ENCODE measurements at places on chromosomes 5 and 9.

- no peak for DNase-seq
These were observed 67.1 kb upstream of the SNX2 start for GRCh38 chr5:122707796-122708195.

- no peak for DNase-seq
These were observed 3.8 kb upstream of the ORM1 start for GRCh38 chr9:114319147-114319546.

DNA sequence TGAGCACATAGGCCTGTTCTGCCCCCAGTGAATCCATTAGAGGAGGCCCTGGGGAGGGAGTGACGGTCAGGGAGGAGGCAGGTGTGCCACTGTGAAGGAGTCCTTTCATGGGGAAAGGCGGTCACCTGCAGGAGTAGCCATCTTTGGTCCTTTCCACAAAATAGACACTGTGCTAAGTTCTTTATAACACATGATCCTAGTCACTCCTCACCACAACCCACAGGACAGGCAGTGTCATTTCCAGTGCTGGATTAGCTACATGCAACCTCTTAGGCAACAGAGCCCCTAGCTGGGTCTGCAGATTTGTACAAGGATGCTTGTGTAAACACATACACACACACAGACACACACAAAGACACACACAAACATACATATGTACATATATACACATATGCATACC, 18.3 kb downstream of the DOCK2 start:
- DNase-seq, result no peak

DNA sequence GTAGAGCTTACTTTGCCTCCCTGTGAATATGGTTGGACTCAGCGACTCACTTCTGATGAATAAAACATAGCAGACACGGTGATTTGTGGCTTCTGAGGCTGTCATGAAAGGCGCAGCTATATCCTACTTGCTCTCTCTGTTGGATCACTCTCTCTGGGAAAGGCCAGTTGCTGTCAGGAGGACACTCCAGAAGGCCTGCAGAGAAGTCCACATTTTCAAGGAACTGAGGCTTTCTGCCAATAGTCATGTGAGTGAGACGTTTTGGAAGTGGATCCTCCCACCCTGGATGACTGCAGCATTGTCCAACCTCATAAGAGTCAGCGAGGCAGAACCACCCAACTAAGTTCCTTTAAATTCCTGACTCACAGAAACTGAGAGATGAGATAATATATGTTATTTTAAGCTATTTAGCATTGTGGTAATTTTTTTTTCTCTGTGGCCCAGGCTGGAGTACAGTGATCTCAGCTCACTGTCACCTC, 156.0 kb upstream of the MAST4 start:
- DNase-seq, result peak; percentile 37

DNA sequence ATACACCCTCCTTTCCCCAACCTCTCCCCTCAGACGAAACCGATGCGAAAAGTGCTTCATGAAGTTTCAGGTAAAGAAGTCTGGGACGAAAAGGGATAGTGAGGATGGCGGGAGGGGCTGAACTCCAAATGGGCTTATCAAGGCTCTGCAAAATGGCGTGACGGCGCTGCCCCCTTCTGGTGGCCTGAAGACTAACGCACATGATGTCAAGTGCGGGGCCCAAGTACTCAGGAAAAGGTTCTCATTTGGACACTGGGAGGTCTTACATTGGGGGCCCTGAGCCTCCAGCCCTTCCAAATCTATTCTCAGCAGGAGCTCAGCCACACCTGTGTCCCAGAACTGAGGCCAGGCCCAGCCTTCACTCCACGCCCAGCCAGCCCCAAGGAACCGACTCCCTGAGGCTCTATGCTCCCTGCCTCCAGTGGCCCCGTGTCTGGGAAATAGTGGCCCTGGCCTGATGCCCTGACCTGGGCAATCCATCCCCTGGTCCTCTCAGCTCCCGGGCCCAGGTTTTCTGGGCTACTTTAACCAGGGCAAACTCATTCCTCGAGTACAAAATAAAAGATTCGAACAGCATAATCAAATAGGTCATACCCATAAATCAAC, 119.9 kb downstream of the KCNIP1 start:
- peak; percentile 8 for DNase-seq

- DNase-seq, result no peak
These were observed 288.3 kb upstream of the NR4A3 start for GRCh38 chr9:99533421-99533820.

- no peak for DNase-seq
These were observed 84.1 kb downstream of the PHF2 start for GRCh38 chr9:93660352-93661046.

DNA sequence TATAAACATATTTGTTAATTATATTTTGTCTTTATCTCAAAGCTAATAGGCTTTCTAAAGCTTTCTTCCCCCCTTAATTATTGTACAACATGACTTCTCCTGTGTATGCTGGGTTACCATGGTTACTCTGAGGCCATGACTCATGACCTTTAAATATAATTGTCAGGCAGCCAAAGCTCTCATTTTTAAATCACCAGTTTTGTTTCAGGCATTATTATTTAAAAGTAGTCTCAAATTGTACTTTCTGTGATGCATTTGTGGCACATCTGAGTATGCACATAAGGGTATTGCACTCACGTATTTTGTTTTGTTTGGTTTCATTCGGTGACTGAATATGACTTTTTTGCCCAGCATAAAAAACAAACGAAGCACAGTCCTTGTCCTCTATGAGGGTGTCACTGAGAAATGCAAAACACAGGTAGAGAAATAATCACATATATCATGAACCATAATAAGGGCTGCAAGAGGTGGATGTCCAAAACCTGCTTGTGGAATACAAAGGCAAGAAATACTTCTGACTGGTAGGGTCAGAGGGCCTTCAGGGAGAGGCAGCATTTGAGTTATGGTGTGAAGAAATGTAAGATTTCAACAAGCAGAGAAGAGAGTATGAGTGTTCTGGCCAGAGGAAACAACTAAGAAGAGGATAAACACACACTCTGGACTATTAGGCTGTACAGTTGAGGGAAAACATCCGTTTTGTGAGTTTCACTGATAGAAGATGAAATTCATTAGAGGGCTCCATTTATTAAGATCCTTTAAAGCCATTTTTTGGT, 2.1 kb downstream of the CCDC192 start:
- DNase-seq, result no peak

DNA sequence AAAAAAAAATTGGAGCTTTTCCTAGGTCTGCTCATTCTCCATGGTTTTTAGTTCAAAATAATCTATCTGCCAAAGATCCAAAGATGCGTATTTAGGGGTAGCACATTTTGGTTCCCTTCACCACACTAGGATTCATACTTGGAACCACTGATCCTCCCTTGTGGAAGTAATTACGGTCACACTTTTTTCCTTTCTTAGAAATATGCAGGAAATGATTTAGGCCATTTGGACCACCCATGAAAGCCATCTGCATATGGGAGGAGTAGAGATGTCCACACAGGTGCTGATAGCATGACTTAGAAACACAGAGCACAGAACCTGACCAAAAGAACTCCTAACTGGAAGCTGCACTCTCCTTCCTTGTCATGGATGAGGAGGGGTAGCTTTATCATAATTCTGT, 105.9 kb upstream of the RAI14 start:
- no peak for DNase-seq

GRCh38 chr9:76575761-76576160, 116.8 kb downstream of the GCNT1 start:
- no peak for DNase-seq

GRCh38 chr5:172891716-172892421, 57.8 kb downstream of the ERGIC1 start:
- DNase-seq, result no peak

GRCh38 chr5:73591102-73591695, 25.7 kb downstream of the UTP15 start:
- peak; percentile 30 for DNase-seq

- DNase-seq, result no peak
These were observed 180.2 kb downstream of the HSPA4 start for GRCh38 chr5:133232011-133232410.

DNA sequence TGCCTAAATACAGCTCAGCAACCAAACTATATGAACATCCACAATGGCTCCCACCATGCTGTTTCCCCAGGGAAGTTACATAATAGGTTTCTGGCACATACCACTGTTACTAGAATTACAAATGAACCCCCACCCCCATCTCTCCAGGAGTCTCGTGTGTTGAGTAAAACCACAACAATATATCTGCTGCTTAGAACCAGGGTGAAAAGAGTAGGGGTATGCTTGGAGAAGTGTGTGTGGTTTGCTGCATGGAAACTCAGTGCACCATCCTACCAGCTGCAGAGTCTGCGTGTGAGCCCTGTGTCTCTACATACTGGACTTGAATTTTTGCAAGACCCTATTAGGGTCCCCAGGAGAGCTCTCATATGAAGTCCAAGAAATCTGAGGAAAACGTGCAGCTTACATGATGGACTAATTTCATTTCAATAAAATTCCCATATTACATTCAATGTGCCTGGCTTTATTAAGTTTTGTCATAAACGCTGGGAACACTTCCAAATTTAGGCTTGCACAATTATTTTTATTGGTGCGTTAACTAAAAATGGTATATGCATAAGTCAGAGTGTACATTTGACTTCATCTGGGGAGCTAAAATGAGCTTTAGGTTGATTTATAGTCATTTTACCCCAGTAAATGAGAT, 104.5 kb upstream of the NFIB start:
- no peak for DNase-seq

DNA sequence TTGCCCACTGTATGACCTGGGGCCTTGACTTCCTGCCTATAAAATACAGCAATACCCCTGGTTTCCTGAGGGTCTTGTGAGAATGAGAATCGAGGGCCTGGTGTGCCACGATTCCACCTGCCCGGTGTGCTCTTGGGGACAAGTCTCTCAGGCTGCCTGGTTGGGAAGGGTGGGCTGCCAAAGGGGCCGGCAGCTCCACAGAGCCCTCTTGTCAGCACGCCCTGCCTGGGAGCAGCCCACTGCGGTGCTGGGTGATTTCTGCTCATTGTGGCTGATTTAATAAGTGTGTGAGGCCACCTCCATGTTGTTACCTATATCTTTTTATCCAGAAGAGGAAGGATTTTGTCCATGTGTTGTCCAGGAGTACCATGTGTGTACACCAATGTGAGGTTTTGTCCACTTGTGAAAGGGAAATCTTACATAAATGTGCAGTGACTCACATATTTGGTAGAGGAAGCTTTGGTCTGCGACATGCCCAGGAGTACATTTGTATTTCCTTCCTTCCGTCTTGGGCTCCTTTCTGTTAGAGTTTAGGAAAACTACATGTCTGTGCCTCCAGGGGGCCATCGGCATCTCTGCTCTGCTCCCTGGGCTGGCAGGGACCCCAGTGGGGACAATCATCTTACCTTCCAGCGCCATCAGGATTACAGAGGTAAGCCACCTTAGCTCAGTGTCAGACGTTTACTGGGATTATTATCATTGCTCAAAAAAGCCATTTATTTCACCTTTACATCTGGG, 108.6 kb downstream of the PHF2 start:
- DNase-seq, result peak; percentile 2

GRCh38 chr9:128389395-128390149, 18.4 kb downstream of the URM1 start:
- no peak for DNase-seq

GRCh38 chr5:124888050-124888506, 141.6 kb upstream of the ZNF608 start:
- no peak for DNase-seq

- no peak for DNase-seq
These were observed 65.5 kb upstream of the POU4F3 start for GRCh38 chr5:146273109-146273508.

DNA sequence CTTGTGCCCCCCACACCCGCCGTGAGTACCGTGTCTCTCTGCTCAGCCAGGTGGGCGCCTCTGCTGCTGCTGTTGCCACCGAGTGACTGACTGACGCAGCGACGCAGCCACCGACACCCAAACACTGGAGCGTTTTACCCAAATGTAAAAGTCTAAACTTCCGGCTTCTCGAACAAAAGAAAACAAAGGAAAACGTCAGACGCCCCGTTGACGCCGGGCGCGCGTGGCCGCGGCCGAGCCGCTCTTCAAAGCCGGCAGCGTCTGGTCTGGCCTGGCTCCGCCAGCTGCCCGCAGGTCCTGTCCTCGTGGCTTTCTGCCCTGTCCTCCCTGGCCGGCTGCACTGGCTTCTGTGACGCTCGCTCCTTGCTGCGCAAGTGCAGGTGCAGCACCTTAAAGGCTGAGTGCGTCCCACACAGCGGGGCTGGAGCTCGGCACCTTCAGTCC, 41.4 kb upstream of the CLPTM1L start:
- DNase-seq, result peak; percentile 62

- no peak for DNase-seq
These were observed 370.8 kb upstream of the PTGER4 start for GRCh38 chr5:40308867-40309266.

- DNase-seq, result no peak
These were observed 132.7 kb upstream of the TNC start for GRCh38 chr9:115250621-115251032.
